ENCODE measurements at places on chromosomes 7 and 10. TPM values are rescaled to one million over a fixed set of nuclear protein-coding genes. Genes with fewer than 3 reads are reported as not detected.
A peak's percentile ranks its signal among the peaks of the same experiment; 100 is the strongest.

GRCh38 chr7:156781972-156782371 lies 111.0 kb downstream of the LMBR1 start:
- no peak for DNase-seq

- no peak for DNase-seq
Measured at GRCh38 chr10:77613476-77614130, 24.0 kb downstream of the KCNMA1 start.

DNA sequence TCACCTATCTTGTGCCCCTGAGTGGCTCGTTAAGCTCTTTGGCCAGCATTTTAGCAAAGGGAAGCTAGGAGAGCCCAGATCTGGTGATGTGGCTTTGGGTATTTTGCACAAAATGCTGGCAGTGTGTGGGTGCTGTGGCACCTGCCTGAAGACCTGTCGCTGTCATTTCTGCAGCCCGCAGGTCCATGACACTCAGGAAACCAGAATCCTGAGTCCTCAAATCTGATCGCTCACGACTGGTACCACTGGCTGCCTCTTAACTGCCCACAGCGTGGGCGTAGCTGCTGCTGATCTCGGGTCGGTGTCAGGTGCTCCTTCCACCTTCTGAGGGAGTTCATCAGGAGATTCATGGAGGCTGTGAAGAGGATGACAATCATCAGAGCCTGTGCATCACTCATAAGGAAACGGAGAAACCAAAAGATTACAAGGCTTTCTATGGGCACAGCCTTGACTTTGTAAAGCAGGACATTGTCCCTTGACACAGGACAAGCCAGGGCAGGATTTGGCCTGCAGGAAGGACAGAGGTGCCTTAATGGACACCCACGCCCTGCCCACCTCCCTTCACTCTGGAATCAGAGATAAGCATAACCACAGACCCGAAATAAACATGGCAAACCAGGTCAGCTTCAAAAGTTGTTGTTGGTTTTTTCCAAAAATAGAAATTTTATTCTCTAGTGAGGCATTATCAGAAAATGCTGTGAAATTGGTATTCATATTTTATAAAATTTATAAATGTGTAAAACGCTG lies 71.0 kb upstream of the STK17A start:
- DNase-seq = no peak

GRCh38 chr10:427761-428519 lies 261.5 kb downstream of the DIP2C start:
- no peak for DNase-seq

Gene FLNC
- 0.03 TPM for total RNA-seq

DNA sequence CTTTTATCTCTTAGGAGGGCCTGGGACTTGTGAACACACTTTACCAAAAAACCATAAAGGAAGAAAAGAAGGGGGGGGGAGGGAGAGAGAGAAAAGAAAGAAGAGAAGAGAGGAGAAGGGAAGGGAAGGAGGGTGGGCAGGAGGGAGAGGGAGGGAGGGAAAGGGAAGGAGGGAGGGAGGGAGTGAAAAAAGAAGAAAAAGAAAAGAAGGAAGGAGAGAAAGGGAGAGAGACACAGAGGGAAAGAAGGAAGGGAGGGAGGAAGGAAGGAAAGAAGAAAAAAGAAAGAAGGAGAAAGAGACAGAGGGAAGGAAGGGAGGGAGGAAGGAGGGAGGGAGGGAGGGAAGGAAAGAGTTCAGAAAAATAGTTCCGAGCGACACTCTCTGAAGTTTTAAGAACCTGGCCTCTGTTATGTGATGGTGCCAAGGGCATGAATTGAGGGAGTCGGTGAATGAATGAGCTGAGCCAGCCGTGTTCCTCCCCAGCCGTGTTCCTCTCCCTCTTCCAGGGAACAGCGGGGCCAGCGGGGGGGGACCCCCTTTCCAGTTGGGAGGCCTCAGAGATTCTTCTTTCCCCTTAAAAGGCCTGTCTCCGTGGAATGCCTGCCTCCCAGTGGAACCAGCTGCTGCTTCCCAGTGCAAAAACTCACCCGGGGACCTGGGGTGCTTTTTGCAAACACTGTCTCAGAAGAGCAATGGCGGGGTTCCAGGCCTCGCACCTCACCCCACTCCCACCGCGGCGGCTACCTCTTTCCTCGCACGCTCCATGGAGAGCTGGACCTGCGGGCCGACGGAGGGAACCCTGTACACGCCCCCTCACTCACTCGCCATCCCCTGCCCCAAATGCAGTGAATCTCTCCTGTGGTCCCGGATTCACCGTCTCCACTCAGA lies 84.1 kb downstream of the FOXL3 start:
- DNase-seq = no peak

DNA sequence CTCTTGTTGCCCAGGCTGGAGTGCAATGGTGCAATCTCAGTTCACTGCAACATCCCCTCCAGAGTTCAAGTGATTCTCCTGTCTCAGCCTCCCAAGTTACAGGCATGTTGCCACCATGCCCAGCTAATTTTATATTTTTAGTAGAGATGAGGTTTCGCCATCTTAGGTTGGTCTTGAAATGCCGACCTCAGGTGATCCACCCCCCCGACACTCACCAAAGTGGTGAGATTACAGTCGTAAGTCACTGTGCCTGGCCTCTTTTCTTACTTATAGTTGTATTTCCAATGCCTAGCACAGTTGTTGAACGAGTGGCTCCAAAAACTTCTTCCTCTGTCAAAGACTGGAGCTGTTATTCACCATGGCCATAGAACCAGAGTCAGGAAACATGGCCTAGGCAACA lies 6.7 kb downstream of the RNF216 start:
- no peak for DNase-seq

- DNase-seq = no peak
Measured at GRCh38 chr10:73522263-73522662, 26.4 kb upstream of the PPP3CB start.

- DNase-seq = no peak
Measured at GRCh38 chr10:14812271-14812670, 25.6 kb downstream of the CDNF start.

DNA sequence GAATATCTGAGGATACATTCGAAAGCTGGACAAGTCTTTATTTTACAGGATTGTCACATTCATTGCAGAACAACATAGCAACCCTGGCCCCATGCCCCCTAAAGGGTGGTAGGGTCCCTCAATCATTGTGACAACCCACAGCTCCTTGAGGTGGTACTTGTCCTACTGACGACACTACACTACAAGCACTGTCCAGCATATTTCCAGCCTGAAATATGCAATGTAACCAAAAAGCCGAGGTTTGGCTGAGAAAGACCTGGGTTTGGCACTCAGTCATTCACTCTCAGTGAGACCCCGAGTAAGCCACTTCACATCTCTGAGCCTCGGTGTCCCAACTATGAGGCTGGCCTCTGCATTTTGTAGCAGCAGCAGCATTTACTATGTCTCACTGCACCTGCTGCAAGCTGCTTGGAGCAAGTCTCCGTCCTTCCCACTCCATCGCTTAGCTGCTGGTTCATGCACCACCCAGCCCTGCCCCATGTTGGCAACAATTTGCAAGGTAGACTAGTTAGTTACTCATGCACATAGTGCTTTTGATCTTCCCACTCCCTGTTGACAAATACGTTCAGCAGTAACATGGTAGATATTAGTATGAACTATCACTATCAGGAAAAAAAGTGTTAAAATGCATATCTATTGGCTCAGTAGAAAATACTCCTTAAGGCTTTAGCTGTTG lies 43.6 kb upstream of the TNPO3 start:
- DNase-seq = no peak

- no peak for DNase-seq
Measured at GRCh38 chr7:121397822-121398221, 1.7 kb upstream of the FAM3C start.

- no peak for DNase-seq
Measured at GRCh38 chr7:158802535-158803366, 26.6 kb downstream of the ESYT2 start.

- no peak for DNase-seq
Measured at GRCh38 chr7:159108491-159108890, 36.2 kb downstream of the VIPR2 start.

DNA sequence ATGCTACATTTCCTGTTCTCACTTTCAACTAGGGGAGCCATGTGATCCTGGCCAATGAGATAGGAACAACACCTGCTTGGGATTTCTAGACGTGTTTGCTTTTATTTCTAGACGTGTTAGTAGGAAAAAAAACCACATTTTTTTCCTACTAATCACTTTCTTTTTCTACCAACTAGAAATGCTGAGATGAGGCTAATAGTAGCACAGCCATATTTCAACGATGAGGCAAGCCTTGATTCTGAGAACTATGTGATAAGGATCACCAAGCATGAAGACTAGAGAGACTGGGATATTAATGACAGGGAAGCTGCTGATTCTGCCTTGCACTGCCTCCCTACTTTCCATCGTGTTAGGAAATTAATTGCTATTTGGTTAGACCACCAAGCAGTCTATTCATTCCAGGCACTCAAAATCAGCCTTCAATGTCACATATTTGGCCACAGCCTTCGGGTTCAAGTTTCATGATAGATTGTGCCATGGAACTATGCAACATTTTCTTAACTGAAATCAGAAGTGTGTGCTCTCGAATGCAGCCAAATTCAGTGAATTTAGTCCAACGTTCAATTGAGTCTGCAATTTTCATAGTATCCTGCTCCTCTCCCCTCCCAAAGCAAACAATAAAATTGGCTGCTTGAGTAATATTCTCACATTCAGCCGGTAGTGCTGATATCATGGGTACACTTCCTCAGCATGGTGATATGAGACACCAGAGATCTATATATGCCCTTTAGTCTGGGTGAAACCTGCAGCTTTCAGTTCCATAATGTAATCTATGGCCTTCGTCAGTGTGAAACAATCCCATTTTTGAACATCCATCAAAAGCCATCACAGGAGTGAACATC lies 98.1 kb downstream of the GPR37 start:
- DNase-seq = no peak

DNA sequence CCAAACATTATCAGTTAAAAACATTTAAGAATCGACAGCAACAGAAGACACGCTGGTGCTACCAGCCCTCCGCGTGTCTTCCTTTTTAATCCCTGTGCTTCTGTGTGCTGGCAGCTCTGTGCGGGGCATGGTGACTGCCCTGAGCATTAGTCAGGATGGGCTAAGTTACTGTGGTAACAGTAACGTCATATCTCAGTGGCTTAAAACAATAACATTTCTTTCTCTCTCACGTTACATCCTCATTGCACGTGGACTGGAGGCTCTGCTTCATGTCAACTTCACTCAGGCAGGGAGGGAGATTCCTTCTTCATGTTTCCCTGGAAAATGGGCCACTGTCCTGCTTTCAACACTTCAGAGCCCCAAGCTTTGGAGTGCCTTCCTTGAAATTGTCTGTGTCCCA lies 378.5 kb downstream of the CCSER2 start:
- DNase-seq = no peak

DNA sequence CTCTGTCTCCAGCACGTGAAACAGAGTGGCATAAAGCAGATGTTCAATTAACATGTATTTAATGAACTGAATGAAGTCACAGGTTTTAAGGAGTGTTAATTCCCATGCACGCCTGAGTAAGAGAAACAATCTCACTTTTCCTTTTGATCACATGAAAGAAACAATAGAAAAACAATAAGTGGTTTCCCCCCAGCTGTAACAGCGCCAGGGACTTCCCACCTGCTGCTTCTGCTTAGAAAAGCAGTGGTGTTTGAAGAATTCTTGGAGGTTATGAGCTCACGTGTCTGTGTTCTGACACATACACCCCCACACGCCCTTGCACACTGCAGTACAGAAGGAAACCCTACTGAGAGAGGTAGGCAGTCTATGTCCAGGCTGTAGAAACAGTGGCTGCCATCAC lies 51.3 kb upstream of the FRMD4A start:
- peak; percentile 30 for DNase-seq

Gene ANK3
- total RNA-seq = 72.5 TPM

- DNase-seq = no peak
Measured at GRCh38 chr10:61850376-61850775, 51.1 kb upstream of the ARID5B start.

Gene OR6B1
- total RNA-seq = not detected

Gene TMEM248
- total RNA-seq = 89.3 TPM

- DNase-seq = no peak
Measured at GRCh38 chr10:116669832-116670644, 49.3 kb downstream of the PNLIPRP2 start.

GRCh38 chr7:152587366-152587765 lies 88.6 kb downstream of the XRCC2 start:
- no peak for DNase-seq

DNA sequence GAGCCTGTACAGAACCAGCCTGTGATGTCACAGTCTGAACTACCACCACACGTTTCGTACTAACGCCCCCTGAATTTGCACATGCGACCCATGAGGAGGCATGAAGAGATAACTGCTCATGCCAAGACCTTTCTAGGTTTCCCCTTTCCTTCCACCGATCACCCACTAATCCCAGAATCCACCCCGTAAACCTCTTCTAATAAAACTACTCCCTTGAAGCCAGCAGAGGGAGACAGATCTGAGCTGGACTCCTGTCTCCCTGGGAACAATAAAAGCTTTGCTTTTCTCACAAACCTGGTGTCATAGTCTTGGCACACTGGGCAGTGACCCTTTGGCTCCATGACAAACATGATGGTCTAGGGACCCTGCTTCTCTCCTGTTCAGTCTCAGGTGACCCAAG lies 144.5 kb downstream of the FRMD4A start:
- no peak for DNase-seq

Gene SLC13A1
- total RNA-seq = not detected

Measured in naive thymus-derived CD4-positive, alpha-beta T cell (primary cell).